ENCODE measurements at places on chromosomes 12 and 14. TPM values are rescaled to one million over a fixed set of nuclear protein-coding genes. Genes with fewer than 3 reads are reported as not detected.
A peak's percentile ranks its signal among the peaks of the same experiment; 100 is the strongest.

Gene ACADS
- total RNA-seq: 16.4 TPM

Gene TMEM121
- total RNA-seq: 8.2 TPM

Gene AKT1
- total RNA-seq: 145 TPM

Gene RTL1
- total RNA-seq: not detected

Gene PALS1
- total RNA-seq: 6.7 TPM

Gene TAS2R8
- total RNA-seq: not detected

DNA sequence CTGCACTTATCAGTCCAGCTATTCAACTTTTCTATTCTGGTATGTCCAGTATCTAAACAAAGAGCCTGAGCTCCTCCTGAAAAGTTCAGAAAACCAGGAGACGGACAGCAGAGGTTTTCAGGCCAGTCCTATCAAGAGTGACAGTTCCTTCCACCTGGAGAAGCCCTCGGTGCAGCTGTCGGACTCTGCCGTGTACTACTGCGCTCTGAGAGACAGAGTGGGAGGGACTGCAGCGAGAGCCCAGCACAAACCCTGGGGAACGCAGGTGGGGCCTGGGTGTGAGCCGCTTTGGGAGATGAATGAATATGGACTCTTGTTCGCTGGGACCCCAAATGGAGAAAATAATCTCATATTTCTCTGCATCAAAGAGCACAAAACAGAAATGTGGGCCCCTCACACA lies 329.8 kb upstream of the OR4E1 start:
- peak overlapping the region; percentile 86 for H3K27ac ChIP-seq
- peak overlapping the region; percentile 74 for H3K4me3 ChIP-seq
- peaks cover 32% of the 10 kb centered on the region for H3K4me1 ChIP-seq

DNA sequence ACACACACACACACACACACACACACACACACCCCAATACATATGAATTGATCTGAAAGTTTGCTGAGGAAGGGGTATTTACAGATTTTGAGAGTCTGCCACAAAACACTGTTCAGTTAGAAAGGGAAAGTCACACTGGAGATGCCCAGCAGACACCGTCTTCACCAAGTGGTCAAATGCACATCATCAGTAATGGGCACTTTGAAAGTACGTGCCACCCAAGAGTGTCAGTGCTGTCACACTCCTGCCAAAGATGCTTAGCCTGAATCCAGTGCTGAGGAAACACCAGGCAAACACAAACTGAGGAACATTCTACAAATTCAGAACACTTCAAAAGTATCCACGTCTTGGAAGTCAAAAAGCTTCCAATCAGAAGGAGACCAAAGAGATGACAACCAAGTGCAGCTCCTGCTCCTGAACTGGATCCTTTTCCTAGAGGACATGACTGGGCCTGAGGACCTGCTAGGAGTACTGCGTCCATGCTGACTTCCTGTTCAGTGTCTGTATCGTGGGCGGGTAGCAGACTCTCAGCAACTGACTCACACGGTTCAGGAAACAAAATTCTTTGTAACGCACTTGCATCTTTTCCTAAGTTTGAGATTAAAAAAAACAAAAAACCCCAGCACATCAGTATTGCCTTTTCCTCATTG lies 18.6 kb downstream of the PSMC1 start:
- peak overlapping the region; percentile 79 for H3K27ac ChIP-seq
- H3K4me1 ChIP-seq: peaks cover 17% of the 10 kb centered on the region
- H3K36me3 ChIP-seq: peaks cover 43% of the 10 kb centered on the region
- H3K27me3 ChIP-seq: no peaks in the 10 kb centered on the region
- DNase-seq: no peak

DNA sequence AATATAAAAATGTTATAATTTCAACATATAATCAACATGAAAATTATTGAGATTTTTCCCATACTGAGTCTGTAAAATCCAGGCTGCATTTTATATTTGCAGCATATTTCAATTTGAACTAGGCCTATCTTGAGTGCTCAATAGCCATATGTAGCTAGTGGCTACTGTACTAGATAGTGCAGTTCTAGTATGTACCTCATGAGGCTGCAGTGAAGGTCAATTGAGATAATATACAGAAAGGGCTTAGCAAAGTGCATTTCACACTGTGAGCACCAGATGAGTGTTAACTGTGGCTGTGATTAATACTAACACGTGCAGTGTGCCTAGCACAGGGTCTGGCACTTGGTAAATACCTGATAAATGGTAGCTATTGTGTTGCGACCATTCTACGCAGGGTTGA lies 5.4 kb upstream of the SLC22A17 start:
- H3K27ac ChIP-seq: no peak overlapping the region
- no peak overlapping the region for H3K4me3 ChIP-seq
- H3K36me3 ChIP-seq: no peaks in the 10 kb centered on the region
- H3K27me3 ChIP-seq: peaks cover 33% of the 10 kb centered on the region
- DNase-seq: no peak

DNA sequence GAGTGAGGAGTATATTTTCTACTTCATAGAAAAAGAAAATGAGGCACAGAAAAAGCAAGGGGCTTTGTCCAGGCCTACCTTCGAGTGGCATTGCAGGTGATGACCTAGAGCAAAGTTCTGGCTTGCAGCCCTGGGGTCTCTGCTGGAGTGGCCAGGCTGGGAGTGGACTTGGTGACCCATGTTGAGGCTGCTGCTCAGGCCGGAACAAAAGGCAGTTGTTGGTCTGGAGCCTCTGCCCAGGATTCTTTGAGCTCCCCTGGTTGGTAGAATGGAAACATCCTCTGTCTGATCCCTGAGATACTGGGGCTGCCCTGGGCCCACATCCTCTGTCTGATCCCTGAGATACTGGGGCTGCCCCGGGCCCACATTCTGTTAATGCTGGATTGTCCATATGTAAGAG lies 86.1 kb downstream of the ADCK1 start:
- no peaks in the 10 kb centered on the region for H3K27me3 ChIP-seq
- no peak overlapping the region for H3K27ac ChIP-seq
- no peaks in the 10 kb centered on the region for H3K36me3 ChIP-seq
